Ascending aorta (tissue), 2 donors: ENCODE measurements at places on chromosomes 6 and 20. TPM values are rescaled to one million over a fixed set of nuclear protein-coding genes. Genes with fewer than 3 reads are reported as not detected.

LHFPL5 gene
- total RNA-seq, result not detected

GRCh38 chr20:59676851-59677182 lies 72.5 kb downstream of the PHACTR3 start:
- no peak overlapping the region for H3K27ac ChIP-seq
- no peaks in the 10 kb centered on the region for H3K27me3 ChIP-seq
- no peak for DNase-seq
- H3K4me3 ChIP-seq, result no peak overlapping the region

GMPR gene
- total RNA-seq, result 18.4 TPM

DNA sequence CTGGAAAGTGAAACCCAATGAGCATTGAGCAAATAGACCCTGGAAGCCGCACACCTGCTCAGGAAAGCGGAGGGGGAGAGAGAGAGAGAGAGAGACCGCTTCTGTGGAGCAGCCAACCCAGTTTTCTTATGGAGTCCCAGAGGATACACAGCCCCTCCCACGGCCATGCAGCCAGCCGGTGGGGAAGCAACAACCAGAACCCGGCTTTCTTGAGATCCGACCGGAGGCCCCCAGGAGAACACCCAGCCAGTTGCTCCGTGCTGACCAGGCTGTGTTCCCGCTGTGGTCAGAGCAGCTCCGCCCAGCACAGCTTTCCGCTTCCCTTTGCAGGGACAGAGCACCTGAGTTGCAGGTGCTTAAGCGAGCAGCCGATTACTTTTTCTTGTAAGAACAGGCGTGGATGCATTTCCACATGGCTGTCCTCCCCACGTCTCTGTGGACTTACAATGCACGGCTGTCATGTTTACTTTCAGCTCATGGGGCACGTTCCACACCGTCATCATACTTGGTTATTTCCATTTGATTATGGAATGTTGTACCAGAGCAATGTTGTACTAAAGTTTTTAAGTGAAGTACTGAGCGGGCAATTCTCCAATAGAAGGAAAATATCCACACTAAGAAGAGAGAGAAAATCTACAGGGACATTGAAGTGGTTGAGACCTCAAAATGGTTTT lies 381.9 kb downstream of the THBS2 start:
- no peaks in the 10 kb centered on the region for H3K4me1 ChIP-seq
- H3K27me3 ChIP-seq, result no peaks in the 10 kb centered on the region

- H3K27me3 ChIP-seq, result no peaks in the 10 kb centered on the region
- peaks cover 33% of the 10 kb centered on the region for H3K36me3 ChIP-seq
- no peaks in the 10 kb centered on the region for H3K4me1 ChIP-seq
- H3K27ac ChIP-seq, result no peak overlapping the region
Measured at GRCh38 chr6:118905851-118906250, 11.9 kb downstream of the ASF1A start.

LGSN gene
- not detected for total RNA-seq
